ENCODE measurements at places on chromosomes 2 and 18.

DNA sequence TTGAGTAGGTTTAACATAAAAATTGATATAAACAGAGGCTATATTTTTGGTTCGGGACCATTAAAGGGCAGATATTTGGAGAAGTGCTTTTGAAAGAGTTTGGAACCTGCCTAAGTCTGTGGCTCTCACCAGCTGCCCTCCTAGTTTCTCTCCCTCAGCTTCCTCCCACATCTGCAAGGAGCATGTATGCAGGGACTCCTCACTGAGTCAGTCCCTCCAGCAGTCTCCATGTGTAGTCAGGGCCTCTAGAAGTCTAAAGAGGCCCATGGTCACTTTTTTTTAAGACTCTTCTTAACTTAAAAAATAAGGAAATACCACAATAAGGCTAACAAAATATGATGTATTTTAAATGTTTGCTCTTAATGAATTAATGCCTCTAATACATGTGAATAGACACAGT, 220.0 kb upstream of the TANK start:
- DNase-seq = no peak

DNA sequence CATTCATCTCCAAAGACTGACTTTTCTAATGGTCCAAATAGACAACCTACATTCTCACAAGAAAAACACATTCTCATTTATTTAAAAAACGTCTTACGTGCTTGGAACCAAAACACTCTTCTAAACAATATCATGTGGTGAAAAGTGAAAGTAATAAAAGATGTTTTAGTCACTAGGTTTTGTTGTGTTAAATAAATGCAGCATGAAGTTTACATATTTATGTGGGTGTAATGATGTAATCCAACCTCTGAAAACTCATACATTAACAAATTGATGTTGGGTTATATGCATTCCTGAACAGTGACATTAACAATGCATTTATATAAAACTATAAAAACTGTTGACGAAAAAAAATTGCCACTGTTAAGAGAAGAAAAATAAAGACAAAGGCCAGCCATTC, 55.1 kb upstream of the ACVR2A start:
- DNase-seq = no peak

DNA sequence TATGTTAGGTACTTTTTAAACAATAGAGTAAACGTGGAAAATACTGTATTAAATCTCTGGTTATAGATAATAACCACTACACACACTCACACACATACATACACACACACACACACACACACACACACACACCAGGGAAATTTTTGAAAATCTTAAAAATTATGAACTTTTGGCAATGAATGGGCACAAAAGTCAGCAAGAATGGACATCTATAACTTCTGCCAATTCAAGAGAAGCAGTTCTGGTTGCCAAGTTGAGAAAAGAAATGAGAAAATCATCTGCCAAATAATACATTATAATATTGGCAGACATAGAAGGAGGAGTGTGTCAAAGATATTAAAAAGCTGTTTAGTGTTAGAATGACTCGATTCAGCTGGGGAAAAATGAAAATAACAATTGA, 42.9 kb upstream of the TMEM178A start:
- no peak for DNase-seq

DNA sequence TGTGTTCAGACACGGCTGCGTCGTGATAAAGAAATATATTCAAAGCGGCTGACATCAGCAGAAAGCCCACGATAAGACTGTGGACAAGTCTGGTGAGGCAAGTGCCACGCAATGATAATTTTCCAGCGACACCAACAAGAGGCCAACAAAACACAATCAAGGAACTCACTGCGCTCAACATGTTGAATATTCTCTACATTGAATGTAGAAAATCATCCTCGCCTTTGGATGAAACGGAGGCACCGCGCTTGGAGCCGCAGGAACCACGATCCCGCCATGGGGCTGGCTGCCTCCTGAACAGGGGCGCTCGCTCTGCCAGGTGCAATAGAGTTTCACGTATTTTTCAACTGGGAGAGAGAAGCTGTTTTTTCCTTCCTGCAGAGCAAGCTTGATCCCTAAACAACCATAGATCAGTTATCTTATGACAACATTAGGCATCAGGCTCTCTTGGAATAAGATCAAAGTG, 220.3 kb downstream of the ATAD2B start:
- no peak for DNase-seq

DNA sequence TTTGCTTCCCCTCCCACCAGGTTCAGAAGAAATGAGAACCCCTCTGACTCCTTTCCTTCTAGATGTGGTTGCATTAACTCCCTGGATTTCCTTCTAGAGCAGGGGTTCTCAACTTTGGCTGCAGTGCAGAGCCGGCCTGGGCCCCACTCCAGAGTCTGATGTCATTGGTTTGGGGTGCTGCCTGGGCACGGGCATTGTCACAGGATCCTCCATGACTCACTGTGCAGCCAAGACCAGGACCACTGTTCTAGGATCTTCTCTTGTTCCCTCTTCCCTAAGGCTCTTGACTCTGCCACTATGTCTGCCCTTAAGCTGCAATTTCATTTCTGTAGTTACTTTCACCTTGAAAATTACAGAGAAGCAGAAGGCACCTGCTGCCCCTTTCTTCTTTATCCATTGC, 31.8 kb downstream of the TBC1D8 start:
- DNase-seq = no peak

GRCh38 chr2:192953116-192953515, 758.4 kb upstream of the TMEFF2 start:
- no peak for DNase-seq

- DNase-seq = no peak
Measured at GRCh38 chr2:1791006-1791605, 46.8 kb upstream of the PXDN start.
